ENCODE measurements at places on chromosomes 13 and 19.

DNA sequence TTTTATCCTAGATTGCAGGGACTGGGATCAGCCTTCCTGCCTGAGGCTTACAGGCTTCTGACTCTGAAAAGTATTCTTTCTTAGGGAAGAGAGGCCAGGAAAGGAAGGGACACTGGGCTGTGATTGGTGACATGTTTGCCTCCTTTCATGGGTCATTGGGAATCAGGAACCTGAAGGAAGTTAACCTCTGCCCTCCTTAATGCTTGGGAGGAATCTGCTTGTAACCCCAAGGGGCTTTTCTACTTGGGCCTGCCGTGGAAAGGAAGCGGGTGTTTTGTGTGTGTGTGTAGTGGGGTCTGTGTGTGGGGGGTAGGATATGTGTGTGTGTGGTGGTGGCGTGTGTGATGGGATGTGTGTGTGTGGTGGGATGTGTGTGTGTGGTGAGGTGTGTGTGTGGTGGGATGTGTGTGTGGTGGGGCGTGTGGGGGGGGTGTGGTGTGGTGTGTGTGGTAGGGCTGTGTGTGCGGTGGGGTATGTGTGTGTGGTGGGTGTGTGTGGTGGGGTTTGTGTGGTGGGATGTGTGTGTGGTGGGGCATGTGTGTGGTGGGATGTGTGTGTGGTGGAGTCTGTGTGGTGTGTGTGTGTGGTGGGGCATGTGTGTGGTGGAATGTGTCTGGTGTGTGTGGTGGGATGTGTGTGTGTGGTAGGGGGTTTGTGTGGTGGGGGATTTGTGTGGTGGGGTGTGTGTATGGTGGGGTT, 41.3 kb upstream of the NPAS1 start:
- no peak for DNase-seq

GRCh38 chr13:82330499-82330898, 1551.8 kb downstream of the SLITRK1 start:
- DNase-seq = no peak

- peak; percentile 43 for DNase-seq
These were observed at the start of gene MLNR for GRCh38 chr13:49220036-49220855. TSS of gene MLNR (plus strand) at chr13:49220338. CDS start at chr13:49220338, 0 bp downstream.

- no peak for DNase-seq
These were observed 312.5 kb downstream of the TEX29 start for GRCh38 chr13:111632906-111633305.

- no peak for DNase-seq
These were observed 836 bp upstream of the VPS36 start for GRCh38 chr13:52451135-52451804.

- no peak for DNase-seq
These were observed 5.1 kb upstream of the SPACA6 start for GRCh38 chr19:51687791-51688670.

GRCh38 chr19:3546119-3546518, 7.1 kb downstream of the TEKTIP1 start:
- no peak for DNase-seq

GRCh38 chr13:28753208-28753892, 34.6 kb upstream of the SLC46A3 start:
- no peak for DNase-seq

GRCh38 chr13:80605011-80605410, 264.1 kb upstream of the SPRY2 start:
- no peak for DNase-seq

DNA sequence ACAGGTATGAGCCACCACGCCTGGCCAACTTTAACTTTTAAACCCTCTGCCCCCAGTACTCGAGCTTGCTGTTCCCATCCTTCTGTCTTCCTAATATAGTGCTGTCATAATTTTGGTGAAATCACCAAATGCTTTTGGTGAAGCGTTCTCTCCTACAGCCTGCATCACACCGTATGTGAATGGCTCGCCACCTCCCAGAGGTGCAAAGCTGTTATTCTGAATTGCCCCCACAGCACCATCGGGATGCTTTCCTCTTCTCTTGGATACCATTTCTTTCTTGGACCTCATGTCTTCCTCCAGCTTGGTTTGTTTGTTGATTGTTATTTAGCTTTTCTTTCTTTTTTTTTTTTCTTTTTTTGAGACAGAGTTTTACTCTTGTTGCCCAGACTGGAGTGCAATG, 53.0 kb upstream of the XPO4 start:
- no peak for DNase-seq

DNA sequence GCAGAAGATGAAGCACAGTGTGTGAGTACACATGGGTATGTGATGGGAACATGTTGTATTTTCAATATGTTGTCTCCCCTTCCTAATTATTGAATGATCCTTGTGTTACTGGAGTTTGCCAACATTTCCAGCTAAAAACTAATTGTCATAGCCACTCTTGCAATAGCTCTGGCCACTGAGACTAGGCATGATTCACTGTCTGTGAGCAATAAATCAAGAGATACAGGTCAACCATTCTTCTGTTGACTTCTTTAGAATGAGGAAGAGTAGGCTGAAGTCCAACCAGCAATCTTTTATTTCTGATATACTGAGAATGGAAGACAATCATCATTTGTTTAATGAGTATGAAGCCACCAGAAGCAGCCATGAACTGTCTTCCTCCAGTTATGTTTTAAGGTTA, 413.9 kb downstream of the SLITRK5 start:
- DNase-seq = no peak

- DNase-seq = no peak
These were observed 6.1 kb upstream of the C13orf46 start for GRCh38 chr13:113979791-113980471.

DNA sequence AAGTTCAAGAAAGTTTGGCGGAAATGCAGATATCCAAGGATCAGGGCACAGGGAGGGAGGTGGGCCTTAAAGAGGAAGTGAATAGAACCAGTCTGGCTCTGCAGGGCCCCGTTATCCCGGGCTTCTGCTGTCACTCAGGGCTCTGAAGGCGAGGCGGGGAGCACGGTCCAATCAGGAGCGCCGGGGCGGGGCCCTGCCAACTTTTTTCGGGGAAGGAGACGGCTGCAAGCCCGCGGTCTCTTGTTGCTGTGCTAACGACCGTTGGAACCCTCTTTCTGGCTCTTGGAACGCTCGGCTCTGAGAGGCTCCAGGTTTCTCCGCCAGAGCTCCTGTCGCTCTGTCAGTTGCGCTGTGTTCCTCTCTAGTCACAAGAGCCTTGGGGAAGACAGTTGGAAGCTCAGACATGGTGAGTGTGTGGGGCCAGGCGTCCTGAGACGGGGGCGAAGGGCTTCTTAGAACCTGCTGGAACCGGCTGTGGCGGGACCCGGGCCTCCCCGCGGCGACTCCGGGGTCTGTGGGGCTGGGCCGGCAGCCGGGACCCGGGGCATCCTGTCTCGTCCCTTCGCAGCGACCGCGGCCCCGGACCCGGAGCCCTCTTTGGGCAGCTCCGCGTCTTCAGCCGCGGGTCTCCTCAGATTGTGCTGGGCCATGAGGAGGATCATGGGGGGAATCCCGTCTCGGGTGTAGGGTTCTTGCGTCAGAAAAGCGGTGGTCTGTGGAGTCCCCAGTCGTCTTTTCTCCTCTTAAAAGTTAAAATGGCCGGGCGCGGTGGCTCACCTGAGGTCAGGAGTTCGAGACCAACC, 27.7 kb downstream of the ZNF844 start:
- peak; percentile 49 for DNase-seq

- DNase-seq = no peak
These were observed 60.2 kb downstream of the ESD start for GRCh38 chr13:46736541-46737310.

GRCh38 chr13:43572656-43573360, 214.0 kb downstream of the ENOX1 start:
- no peak for DNase-seq

DNA sequence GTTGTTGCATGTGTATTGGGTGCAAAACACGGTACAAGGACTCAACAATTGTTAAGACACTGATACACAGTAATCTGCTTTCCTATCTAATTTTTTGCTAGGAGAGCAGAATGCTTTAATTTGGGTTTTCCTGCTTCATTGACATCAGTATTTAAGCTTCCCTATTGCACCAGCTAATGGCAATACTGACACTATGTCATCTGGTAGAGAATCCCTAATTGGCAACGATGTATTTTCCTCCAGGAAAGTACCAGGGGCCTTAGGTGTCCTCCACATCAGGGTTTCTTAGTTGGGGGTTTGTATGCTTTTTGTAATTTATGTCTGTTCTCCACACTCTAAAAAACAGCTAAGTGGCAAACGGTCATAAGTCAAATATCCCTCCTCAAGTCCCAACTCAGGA, 76.5 kb upstream of the FRY start:
- DNase-seq = no peak

DNA sequence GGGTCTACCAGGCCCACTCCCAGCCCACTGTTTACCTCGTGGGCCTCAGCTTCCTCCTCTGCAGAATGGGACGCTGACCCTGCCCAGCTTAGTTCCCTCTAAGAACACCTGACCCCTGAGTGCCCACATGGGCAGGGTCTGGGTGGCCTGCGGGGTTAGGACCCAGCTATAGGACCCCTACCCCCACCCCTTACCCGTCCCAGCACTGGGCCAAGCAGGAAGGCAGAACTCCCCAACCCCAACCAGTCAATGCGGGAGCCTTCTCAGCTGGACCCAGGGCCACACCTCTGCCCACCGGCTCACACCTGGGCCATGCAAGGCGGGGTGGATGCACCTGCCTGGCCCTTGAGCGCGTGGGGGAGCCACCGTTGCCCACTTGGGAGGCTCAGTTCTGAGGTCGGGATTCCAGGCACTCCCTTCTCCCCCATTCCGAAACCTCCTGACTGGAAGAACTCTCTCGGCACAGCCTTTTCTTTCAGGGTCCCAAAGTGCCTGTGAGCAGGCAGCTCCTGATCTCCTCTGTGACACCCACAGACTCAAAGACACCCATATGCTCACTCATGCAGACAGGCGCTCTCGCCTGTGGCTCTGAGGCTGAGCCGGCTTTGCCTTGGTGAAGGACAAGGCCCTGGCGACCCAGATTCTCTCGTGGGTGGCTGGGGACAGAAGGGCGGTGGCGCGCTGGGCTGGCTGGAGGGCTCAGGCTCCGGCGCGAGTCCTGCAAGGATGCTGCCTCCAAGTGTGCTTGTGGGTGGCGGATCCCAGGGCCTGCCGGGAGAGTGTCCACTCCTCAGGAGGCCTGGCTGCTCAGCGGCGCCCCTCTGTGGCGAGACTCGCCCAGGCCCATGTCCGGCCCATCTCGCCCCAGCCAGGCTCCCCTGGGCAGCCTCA, 27.9 kb upstream of the PARP4 start:
- no peak for DNase-seq

- DNase-seq = no peak
These were observed 314.8 kb downstream of the PCDH17 start for GRCh38 chr13:57946361-57946760.

DNA sequence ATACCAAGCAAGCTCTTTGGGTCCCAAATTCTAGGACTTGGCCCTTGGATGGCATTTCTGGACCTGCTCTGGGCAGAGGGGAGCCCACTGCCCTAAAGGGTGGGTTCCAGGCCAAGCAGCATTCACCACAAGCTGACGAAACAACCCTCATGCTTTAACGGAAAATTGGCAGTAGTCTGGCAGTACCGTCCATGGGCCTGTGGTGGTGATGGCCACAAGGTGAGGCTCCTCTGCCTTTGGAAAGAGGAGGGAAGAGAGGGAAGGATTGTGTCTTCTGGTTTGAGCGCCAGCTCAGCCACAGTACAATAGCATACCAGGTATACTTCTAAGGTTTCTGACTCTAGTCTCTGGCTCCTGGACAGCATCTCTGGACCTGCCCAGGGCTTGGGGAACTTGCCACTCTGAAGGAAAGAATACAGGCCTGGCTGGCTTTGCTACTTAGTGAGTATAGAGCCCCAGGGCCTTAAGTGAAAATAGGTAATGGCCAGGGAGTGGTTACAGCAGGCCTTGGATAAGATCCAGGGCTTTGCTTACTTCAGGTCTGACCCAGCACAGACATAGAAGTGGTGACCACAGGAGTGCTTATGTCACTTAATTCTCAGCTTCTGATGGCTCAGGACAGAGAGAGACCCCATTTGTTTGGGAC, 595.5 kb downstream of the LMO7 start:
- no peak for DNase-seq

DNA sequence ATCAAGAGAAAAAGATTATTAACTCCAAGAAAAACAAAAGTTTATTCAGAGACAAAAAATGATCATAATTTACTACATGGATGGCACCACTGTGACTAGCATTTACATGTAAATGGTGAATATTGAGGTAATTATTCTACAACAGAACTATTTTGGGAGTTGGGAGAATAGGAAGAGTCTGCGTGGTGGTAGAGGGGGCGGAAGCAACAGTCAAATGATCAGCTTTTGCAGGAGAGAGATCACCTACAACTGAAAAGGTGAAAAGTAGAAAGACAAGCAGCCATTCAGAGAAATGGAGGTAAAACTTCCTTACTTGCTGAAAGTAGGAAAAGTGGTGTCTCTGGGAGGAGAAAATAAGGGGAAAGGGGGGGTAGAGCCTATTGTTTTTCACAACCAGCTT, 62.8 kb upstream of the SACS start:
- no peak for DNase-seq

- no peak for DNase-seq
These were observed 5.1 kb upstream of the TSHZ3 start for GRCh38 chr19:31354316-31354715.
